ENCODE measurements at places on chromosomes 13 and 19. TPM values are rescaled to one million over a fixed set of nuclear protein-coding genes. Genes with fewer than 3 reads are reported as not detected.

Gene FAM124A
- polyA plus RNA-seq, result 1.4 TPM

Gene ZNF525
- polyA plus RNA-seq, result 0.46 TPM

Gene CILP2
- 0.17 TPM for polyA plus RNA-seq

Gene CAPN12
- polyA plus RNA-seq, result 11.0 TPM

Gene COL4A2
- polyA plus RNA-seq, result 119 TPM

All from A549 (cell line).